ENCODE measurements at places on chromosomes 3 and 15.

DNA sequence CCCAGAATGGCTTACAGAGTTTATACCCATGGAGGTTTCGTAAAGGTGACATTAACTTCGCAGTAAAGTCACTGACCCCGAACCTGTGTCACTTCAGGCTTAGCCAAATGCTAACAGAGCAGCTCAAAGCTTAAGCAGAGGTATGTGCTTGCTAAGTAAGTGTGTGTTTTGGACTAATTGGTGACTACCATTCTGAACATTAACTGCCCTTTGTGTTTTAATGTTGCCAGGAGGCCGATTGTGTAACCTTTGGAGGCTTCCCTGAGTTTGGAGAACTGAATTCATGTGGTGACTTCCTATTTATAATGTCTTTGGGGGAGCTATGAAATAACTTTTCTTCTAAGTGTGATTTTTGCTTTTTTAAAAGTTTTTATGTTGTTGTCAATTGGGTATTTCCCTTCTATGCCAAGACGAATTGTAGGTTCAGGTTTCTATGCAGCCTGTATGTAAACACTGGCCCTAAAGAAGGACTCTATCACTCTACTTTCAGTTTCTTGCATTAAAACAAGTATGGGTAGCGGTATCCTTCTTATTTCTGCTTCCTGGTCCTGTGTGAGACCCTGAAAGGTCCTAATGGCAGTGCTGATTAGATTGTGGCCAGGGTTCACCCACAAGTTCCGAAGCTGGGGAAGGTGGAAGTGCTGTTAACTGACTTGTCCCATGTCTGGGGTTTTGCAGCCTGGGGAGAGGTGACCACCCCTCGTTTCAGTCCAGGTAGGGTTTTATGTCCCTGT is 86.3 kb downstream of the IGF1R start:
- DNase-seq = no peak

DNA sequence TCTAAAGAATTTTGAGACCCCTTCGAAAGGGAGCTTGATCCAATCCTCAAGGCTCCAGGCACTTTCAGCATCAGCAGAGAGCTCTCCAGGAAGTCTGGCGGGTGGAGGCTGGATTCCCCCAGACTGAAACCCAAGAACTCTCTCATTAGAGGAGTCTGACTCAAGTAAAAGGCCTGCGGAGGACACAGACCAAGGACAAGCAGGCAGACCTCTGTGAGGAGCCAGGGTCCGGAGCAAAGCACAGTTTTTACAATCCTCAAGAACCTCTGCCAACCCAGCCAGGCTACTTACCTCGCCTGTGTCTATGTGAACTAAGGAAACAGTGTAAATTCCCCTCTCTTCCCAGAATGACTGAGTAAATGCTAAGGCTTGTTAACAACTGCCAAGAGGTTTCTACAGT is 86.2 kb downstream of the FBN1 start:
- peak; percentile 92 for DNase-seq

GRCh38 chr3:195101001-195101583 is 169.9 kb downstream of the XXYLT1 start:
- DNase-seq = peak; percentile 63

- peak; percentile 14 for DNase-seq
Measured at GRCh38 chr15:43390723-43391122, 19.8 kb downstream of the TUBGCP4 start.

DNA sequence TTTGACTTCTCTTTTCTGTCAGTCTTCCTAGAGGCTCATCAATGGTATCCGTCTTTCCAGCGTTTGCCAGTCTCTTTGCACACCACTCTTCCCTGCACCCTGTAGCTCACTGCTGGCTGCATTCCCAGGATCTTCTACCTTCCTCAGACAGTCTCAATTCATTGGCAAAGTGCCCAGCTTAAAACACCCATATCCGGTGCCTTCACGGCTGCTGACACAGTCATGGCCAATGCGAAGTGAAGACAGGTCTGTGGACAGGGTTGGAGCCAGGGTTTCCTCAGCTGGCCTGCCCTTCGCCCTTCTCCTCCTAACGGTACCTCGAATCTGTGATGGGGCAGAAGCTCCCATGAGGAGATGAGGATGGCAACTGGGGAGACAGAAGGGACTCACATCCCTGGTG is 36.1 kb downstream of the PTH1R start:
- peak; percentile 73 for DNase-seq

- no peak for DNase-seq
Measured at GRCh38 chr15:89621547-89621946, 33.7 kb downstream of the KIF7 start.

- DNase-seq = no peak
Measured at GRCh38 chr15:99996660-99997059, 263.4 kb upstream of the LYSMD4 start.

DNA sequence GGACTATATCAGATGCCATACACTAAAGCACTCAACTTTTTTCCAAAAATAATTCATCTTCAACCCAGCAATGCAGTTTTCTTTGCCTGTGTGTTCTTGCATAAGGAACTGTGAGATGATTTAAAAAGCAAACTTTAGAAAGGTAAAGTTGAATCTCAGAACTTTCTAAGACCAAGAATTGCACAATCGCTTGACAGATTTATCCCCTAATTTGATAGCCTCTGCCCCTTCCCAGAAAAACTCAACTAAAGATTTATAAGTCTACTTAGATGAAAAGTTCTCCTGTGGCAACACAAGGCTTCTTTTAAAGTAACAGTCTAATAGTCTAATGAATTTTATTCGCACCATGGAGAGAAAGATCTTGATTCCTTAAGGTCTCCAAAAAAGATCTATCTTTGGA is 259.3 kb downstream of the MAGI1 start:
- no peak for DNase-seq
